ENCODE measurements at places on chromosomes 1 and 21.
A peak's percentile ranks its signal among the peaks of the same experiment; 100 is the strongest.

DNA sequence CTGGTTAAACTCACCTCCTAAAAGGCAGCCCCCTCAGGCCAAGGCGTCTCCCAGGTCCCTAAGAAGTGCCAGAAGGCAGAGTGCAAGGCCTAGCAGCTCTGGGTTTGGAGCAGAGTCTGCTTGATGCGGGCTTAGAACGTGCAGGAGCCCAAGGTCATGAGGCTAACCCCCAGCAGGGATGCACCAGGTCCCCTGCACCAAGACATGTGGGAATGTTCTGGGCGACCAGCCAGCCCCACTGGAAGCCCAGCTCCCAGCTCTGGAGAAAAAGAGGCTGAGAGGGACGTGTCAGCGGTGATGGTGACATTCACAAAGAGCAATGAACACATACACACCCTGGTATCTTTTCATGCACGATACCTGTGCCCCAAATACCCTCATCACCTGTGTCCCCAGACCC, 5.1 kb downstream of the LRRN2 start:
- DNase-seq, result no peak

DNA sequence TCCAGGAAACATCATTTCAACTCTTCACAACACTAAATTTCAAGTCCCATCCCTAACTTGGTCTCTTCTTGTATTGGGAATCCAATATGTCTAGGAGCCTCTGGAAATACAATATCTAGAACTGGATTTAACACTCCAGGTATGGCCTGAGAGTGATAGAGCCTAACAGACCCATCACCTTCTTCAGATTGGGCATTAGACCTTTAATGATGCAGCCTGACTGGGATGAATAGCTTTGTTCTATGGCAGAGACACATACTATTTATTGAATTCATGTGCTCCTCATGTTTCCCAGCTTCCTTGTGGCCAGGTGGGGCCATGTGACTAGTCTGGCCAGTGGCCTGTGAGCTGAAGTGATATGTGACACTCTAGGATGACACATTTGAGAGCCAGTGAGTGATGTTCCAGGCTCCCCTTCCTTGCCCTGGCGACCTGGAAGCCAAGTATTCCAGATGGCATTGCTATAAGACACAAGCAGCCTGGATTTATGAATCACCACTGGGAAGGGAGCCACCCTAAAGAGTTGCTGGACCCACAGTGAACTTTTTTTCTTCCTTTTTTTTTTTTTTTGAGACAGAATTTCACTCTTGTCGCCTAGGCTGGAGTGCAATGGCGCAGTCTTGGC, 31.0 kb upstream of the POU3F1 start:
- DNase-seq, result no peak

DNA sequence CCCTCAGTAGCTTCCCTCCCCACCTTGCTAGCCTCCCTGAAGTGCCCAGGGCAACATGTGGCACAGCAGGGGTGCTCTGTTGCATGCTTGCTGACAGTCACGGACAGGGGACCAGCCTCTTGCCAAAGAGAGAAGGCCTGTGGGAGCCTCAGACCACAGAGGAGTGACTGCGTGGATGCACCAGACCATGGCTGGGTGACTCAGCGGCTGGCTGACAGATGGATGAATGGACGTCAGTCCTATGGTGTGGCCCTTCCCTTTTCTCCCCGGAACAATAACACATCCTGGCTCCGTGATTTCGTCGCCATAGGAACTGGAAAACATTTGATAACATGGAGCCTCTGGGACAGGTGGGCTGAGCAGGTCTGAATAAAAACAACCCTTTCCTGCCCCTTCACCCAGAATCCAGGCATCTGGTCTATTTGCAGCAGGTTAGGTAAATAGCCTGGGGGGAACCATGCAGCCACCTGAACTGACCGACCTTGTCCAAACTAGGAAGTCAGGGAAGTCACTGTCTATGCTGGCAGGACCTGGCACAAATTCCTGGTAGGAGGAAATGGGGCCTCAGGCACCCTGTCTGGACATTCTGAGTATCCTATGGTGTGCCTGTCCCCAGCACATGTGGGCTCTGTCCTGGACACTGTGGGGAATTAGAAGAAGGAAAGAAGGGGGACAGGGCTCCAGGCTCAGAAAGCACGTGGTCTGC, 53.3 kb downstream of the NENF start:
- DNase-seq, result peak; percentile 64

DNA sequence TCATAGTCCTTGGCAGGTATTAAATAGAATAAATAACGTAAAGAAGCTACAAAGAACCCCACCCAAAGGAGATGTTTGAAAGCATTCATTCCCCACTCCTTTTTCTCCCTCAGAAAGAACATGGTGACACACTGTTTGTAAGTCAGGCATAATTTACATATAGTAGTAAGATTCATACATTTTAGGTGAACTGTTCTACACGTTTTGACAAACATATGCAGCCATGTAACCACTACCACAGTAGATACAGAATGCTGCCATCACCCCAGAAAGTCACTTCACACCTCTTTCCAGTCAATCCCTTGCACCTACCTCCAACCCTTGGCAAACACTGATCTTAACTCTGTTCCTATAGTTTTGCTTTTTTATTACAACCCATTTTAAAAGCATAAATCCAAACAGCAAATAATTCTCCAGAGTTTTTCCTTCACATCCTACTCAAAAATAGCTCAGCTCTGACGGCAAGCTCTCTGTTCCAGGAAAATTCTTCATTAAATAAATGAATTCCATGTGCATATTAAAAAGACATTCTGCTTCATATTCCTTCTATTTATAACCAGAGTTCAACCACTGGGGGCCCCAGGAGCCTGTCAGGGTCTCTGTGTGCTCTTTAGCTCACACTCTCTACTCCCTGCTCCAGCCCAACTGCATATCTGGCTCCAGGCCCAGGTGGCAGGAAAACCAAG, 258.8 kb downstream of the PLPP3 start:
- no peak for DNase-seq

GRCh38 chr1:2101946-2102345, 51.7 kb downstream of the PRKCZ start:
- no peak for DNase-seq

Measured in AG04450 (cell line).